SK-N-SH (cell line): ENCODE measurements at places on chromosomes 4 and X. TPM values are rescaled to one million over a fixed set of nuclear protein-coding genes. Genes with fewer than 3 reads are reported as not detected.
A peak's percentile ranks its signal among the peaks of the same experiment; 100 is the strongest.

DCAF12L2 gene
- not detected in 2 replicates for polyA plus RNA-seq

AMTN gene
- polyA plus RNA-seq: not detected in 2 replicates

DNA sequence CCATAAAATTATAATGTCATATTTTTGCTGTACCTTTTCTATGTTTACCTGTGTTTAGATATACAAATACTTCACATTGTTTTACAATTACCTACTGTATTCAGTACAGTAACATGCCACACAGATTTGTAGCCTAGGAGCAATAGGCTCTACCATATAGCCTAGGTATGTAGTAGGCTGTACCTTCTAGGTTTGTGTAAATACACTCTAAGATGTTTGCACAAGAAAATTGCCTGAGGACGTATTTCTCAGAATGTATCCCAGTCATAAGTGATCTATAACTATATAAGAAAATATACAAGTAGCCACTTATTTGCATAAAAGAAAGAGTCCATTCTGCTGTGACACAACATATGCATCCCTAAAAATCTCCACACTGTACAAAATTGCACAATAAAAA is 36.3 kb upstream of the SCML1 start:
- no peak overlapping the region for H3K4me3 ChIP-seq
- H3K27me3 ChIP-seq: no peaks in the 10 kb centered on the region
- no peak overlapping the region for H3K27ac ChIP-seq
- H3K4me1 ChIP-seq: no peaks in the 10 kb centered on the region
- no peak for DNase-seq

- no peak for DNase-seq
- H3K27me3 ChIP-seq: no peaks in the 10 kb centered on the region
- no peaks in the 10 kb centered on the region for H3K36me3 ChIP-seq
- H3K4me1 ChIP-seq: no peaks in the 10 kb centered on the region
Measured at GRCh38 chr4:84258905-84259830, 239.9 kb downstream of the NKX6-1 start.

DNA sequence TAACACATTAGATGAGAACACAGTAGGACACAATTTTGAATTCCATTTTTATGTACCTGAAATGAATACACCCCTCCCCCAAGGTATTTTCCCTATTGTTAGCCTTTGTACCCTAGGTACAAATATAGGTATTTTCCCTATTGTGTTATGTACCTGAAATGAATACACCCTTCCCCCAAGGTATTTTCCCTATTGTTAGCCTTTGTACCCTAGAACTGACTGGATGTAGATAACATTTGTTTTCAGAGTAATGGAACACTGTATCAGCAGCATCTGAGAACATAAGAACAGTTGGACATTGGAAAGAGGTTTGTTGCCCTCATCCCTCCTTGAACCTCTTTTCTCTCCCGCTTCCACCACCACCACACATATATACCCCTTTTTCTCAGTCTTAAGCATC is 37.6 kb downstream of the YIPF6 start:
- H3K36me3 ChIP-seq: peaks cover 38% of the 10 kb centered on the region
- no peak overlapping the region for H3K27ac ChIP-seq
- no peaks in the 10 kb centered on the region for H3K4me1 ChIP-seq
- DNase-seq: no peak
- no peak overlapping the region for H3K4me3 ChIP-seq

ZFP92 gene
- polyA plus RNA-seq: 0.28 TPM in 2 replicates

DNA sequence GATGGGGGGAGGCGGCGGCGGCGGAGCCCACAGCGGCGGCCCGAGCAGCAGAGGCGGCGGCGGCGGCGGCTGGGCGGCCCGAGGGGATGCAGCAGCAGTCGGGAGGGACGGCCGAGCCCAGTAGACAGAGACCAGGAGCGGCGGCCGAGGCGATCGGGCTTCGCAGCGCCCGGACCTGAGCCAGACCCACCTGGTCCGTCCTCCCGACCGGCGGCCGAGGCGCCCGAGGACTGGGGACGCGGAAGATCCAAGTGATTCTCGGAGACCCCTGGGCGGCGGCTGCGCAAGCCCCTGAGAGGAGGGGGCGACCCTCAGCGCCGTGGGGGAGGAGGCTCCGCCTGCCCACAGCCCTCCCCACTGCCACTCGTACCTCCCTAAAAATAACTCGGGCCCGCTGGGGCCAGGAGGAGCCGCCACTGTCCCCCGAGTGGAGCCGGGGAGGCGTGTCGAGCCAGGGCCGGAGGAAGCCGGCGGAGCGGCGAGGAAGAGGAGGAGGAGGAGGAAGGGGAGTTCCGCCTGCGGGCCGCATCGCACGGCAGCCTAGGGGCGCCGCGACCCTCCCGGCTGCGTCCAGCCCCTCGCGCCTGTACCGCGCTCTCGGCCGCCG is 608 bp downstream of the RAPGEF2 start:
- DNase-seq: no peak
- H3K27me3 ChIP-seq: no peaks in the 10 kb centered on the region
- H3K36me3 ChIP-seq: no peaks in the 10 kb centered on the region
- H3K4me1 ChIP-seq: peaks cover 24% of the 10 kb centered on the region; the same call in 1 of the 2 replicates
- H3K27ac ChIP-seq: peak overlapping the region; percentile 79
